ENCODE measurements at places on chromosomes 16 and 17.
A peak's percentile ranks its signal among the peaks of the same experiment; 100 is the strongest.

- no peak for DNase-seq
Measured at GRCh38 chr16:58128711-58129096, 477 bp downstream of the CFAP20 start.

- DNase-seq = no peak
Measured at GRCh38 chr17:50210240-50211225, 9.1 kb upstream of the COL1A1 start.

GRCh38 chr17:46191322-46192188 is 1.7 kb downstream of the KANSL1 start:
- peak; percentile 52 for DNase-seq

GRCh38 chr17:42677921-42678781 is 1.4 kb upstream of the PLEKHH3 start:
- DNase-seq = peak; percentile 88

- no peak for DNase-seq
Measured at GRCh38 chr17:47735536-47736011, 2.5 kb downstream of the TBX21 start.

- DNase-seq = no peak
Measured at GRCh38 chr16:76755496-76755895, 435.5 kb upstream of the MON1B start.

DNA sequence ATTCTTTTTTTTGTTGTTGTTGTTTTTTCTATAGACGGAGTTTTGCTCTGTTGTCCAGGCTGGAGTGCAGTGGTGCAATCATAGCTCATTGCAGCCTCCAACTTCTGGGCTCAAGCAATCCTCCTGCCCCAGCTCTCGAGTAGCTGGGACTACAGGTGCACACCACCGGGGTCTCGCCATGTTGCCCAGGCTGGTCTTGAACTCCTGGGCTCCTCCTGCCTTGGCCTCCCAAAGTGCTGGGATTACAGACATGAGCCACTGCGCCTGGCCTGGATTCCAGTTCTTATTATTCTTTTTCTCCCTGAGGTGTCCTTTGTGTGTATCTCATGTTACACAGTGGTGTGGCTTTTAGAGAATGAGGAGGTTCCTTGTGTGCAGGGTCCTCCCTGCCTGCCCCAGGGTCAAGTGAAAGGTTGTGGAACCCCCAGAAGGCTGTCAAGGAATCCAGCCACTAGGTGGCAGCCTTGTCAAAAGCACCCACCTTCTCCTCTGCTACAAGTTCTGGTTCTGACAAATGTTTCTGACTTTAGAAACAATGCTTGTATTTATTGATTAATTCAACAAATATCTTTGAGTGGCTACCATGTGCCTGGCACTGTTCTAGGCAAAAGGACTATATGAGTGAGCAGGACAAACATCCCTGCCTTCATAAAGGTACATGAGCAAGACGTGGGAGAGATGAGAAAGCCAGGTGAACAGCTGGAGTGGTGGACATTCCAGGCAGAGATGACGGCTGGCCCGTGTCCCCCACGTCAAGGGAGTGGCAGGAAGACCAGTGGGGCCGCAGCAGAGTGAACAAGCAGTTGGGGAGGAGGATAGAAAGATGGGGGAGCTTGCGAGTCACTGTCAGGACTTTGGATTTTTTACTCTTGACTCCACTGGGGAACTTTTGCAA is 112.4 kb downstream of the SPECC1 start:
- DNase-seq = peak; percentile 71

GRCh38 chr16:80372341-80372740 is 168.5 kb upstream of the DYNLRB2 start:
- DNase-seq = peak; percentile 24

DNA sequence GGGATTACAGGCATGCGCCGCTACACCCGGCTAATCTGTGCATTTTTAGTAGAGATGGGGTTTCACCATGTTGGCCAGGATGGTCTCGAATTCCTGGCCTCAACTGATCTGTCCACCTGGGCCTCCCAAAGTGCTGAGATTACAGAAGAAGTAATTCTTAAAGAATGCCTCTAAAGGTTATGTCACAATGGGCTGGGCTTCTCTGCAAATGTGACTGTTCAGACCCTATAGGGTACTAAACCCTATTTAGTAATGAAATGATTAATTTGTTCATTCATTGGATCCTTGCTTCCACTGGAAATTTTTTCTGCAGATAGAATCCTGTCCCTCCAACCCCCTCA is 108.8 kb upstream of the CORO6 start:
- DNase-seq = no peak

- peak; percentile 77 for DNase-seq
Measured at GRCh38 chr17:41666708-41667279, 21.9 kb upstream of the EIF1 start.

DNA sequence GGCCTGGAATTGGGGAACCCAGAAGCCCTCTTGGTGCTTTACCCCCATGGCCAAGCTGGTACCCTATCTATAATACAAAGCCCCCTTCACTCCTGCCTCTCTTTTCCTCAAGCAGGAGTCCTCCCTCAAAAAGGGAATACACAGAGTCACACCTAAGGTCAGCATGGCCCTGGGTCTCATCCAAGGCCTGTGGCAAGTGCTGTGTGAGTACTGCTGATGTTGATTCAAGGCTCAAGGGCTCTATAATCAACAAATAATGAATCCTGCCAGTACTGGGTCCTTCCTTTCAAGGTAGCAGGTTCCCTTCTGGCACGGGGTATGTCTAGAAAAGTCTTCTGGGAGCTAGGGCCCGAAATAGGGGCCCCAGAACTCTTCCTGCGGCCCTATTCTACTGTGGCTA is 187.3 kb downstream of the CYB561 start:
- no peak for DNase-seq

DNA sequence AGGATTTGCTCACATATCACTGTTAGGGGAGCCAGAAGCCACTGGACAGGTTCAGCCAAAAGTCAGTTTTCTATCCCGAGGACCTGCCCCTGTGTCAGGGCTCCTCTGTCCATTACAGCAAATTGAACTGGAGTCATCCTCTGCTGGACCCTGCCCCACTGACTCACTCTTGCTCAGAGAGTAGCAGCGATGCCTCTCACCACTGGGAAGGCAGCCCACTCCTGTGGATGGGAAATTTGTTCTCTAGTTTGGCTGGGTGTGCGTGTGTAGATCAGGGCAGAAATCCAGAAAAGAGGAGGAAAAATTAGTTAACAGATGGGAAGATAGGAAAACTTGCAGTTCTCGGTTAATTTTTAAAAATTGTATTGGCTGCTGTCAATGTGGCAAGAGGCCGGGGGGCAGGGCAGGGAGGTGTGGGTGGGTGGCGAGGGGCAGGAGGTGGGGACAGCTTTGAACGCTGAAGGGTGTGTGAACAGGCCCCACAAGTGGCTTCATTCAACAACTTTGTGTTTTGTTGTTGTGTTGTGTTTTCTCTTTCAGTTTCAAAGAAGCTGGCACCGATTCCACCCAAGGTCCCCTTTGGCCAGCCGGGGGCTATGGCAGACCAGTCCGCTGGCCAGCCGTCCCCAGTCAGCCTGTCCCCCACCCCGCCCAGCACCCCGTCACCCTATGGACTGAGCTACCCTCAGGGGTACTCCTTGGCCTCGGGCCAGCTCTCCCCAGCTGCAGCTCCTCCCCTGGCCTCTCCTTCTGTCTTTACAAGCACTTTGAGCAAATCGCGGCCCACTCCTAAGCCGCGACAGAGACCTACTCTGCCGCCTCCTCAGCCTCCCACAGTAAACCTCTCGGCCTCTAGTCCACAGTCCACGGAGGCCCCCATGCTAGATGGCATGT is 33.6 kb downstream of the ELAC2 start:
- no peak for DNase-seq

GRCh38 chr17:28227316-28228108 is 91.5 kb upstream of the TMEM97 start:
- DNase-seq = peak; percentile 92

- DNase-seq = no peak
Measured at GRCh38 chr16:30519120-30520049, 7.0 kb downstream of the ZNF768 start.

DNA sequence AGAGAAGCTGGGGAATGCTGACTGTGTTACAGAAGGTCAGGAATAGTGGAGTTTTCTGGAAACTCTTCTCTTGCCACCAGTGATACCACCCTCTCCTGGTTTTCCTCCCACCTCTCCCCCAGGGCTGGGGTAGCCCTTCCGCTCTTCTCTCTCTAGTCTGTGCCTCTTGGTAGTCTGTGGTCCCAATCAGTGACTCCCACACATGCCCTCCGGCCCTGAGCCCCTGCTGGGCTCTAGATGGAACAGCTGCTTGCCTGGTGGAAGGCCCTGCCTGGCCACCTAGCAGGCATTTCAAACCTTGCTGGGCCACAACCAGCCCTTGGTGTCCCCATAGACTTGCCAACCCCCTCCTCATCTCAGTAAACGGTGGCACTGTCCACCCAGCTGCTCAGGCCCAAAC is 15.2 kb upstream of the MTSS2 start:
- DNase-seq = no peak

- DNase-seq = no peak
Measured at GRCh38 chr17:76327696-76328095, 19.6 kb upstream of the QRICH2 start.

DNA sequence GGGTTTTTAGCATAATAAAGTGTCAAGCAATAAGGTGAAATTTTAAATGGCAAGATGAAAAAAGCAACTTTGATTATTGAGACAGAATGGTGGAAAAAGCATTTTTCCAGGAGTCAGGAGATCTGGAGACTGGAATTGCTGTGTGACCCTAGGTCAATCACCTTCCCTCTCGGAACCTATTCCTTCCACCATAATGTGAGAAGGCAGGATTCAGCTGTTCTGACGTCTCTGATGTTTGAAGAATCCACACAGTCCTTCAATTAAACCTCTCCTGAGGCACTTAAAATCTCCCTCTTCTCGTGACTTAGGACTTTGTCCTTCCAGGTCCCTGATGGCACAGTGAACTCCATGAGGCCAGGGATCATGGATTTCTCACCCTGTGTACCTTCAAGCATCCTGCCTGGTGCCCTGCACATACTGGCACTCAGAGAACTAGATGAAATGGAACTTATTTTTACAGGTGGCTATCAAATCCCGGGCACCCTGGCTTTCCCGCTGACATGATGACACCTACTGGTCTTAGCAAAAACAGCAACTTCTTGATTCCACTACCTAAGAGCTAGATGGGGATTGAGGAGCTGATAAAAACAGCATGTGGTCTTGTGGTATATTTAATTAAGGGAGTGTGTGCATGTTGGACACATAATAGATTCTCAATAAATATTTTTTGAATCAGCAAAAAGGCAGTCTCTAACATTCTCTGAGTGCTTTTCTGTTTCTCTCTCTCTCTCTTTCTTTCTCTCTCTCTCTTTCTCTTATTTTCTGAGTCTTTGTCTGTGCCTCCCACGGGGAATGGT is 2.3 kb upstream of the CCDC182 start:
- no peak for DNase-seq

DNA sequence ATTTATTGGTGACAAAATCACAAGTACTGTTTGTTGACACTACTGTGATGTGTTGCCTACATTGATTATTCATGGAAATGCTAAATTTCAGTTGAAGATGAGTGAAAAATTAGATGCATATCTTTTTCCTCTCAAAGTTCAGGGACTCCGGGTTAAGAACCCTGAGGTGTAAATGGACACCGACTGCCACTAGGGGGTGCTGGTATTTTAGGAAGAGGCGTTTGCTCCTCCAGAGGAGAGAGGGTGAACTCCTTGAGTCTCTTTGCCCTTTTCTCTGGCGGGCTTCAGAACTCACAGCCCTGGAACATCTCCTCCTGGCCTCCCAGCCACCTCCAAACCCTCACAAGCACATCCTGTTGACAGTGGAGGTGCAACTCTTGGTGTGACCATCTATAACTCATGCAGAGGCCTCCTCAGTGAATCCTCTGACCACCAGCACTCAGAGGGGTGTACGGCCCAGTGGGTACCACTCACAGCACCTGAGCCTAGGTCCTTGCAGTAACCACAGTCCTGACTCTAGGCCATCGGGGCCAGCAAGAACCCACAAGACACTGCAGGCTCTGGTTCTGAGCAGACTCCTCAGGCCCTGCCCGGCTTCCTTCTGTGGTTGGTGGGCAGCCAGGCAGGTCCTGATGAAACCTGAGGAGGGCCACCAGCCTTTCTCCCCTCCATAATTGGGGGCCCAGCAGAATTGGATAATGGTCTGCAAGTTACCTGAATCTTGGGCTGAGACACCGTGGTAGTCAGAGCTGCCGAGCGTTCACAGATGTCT is 26.2 kb upstream of the PIK3R5 start:
- peak; percentile 64 for DNase-seq

- no peak for DNase-seq
Measured at GRCh38 chr17:1865252-1866037, 35.6 kb downstream of the RPA1 start.

DNA sequence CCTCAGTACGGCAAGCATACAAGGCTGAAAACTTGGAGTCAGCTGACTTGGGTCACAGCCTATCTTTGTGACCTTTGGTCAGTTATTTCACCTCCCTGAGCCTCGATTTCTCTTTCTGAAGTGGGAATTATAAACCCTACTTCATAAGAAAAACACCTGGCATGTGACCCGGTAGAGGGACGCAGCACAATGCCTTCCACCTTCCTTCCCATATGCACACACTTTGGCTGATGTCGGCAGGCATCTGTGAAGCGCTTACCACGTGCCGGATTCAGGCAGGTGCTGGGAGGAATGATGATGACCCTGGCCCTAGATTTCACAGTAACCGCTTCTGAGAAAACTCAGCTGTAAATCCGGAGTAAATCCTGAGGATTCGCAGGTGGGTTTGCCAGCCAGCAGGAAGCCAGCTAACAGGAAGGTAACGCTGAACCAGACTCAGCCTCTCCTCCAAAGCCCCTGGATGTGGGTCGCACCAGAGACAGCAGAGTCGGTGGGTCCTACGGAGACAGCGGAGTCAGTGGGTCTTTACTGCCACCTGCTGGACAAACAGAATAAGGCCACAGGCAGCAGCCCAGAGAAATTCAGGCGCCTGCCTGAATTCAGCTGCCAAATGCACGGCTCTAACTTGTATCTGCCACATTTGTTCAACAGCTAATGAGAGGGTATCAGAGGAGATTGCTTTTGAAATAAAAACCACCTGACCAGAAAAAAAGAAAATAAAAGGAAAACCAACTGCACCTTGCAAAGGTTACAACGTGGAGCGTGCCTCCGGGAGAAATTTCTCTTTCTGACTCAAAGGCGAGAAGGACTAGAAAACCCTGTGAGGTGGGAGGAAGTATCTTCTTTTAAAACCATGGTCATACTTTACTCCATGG is 16.6 kb downstream of the COPRS start:
- DNase-seq = peak; percentile 83

GRCh38 chr16:51056331-51056730 is 94.7 kb downstream of the SALL1 start:
- no peak for DNase-seq

DNA sequence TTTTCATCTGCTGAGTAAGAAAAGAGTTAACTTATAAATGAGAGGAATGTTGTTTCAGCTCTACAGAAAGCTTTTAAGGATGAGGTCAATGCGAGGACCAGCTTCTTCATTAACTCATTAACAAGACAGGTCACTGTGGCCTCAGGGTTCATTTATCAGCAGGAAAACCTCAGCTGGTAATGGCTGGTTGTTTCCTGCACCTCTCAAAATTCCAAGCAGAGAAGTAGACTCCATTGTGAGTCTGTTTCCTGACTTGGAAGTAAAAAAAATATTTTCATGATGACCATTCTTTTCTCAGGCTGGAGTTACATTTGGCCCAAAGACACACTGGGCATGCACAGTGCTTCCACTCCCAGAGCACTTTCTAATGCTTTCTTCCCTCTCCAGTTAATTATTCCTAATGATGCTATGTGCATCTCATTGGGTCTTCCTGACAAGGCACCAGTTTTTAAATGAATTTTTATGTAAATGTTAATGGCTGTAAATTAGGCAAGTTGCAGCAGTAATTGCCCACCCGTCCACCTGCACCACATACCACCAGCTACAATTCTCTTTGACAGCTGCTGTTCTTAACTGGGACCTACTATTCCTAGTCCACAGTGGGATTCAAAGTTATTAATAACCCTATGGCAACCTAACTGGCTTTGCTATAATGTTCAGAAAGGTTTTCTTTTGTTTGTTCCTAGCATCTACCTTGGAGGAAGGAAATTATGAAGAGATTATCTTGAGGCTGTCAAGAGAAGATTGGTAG is 89.5 kb upstream of the BCAR1 start:
- DNase-seq = no peak
